NT2/D1 (cell line): ENCODE measurements at places on chromosomes 4 and X.

GRCh38 chr4:122899682-122900081 lies 22.7 kb downstream of the NUDT6 start:
- DNase-seq = no peak

GRCh38 chr4:182873726-182874125 lies 43.5 kb downstream of the DCTD start:
- DNase-seq = no peak

DNA sequence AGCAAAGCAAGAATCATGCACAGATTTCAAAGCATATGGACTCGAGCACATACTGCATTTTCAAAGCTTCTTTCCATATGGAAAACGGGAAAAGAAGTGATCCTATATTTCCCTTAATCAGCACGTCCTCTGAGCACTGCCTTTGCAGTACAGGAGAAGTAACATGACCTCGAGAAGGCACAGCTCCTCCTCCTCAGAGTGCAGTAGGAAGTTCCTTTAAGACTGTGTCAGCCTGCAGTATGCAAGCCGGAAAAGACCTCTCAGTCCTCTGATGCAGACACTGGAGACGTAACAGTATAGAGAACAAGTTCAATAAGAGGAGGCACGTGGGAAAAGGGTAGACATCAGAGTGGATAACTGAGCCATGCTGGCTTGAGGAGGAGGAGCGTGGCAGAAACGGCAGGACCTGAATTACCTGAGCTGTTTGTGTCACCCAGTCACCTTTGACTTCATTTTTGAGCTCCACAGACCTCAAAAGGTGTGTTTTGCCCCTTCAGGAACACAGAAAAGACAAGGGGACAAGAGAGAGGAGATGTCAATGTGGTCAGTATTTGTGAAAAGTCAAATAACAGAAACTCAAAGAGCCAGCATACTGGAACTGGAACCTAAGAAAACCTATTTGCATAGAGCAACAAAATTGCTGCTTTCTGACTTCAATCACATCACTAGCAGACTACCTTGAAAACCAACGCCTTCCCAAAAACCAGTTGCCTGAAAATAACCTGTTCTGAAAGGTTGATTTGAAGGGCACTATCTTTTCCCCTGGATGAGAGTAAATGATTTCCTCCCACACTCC lies 20.8 kb downstream of the IRF2 start:
- DNase-seq = no peak

DNA sequence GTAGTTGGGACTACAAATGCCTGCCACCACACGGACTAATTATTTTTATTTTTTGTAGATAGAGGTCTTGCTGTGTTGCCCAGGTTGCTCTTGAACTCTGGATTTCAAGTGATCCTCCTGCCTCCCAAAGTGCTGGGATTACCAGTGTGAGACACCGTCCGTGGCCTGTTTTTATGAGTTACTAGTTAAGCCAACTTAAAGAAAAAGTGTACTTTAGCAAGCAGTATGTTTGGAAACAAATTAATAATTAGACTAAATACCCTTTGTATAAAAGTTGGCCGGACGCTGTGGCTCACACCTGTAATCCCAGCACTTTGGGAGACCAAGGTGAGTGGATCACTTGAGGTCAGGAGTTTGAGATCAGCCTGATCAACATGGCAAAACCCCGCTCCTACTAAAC lies 14.2 kb upstream of the PTPN13 start:
- no peak for DNase-seq

- no peak for DNase-seq
These were observed 94.6 kb upstream of the CASK start for GRCh38 chrX:42017971-42018370.

GRCh38 chrX:129637217-129638109 lies 17.3 kb downstream of the APLN start:
- no peak for DNase-seq

- DNase-seq = no peak
These were observed 43.3 kb upstream of the PDGFC start for GRCh38 chr4:157014621-157015591.

DNA sequence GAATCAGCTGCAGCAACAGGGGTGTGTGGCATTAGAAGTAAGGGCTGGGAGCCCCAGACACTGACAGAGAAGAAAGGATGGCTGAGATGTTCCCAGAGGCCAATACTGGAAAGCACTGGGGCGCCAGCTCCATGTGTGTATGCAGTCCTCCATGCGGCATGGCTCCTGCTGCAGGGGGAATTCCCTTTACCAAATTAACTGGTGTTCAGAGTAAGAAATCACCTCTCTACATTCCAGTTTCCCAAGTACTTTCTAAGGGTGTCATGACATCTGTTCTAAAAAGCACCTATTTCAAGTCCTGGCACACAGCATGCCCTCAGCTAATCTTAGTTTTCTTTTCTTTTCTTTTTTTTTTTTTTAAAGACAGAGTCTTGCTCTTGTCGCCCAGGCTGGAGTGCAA lies 98.0 kb downstream of the MAML3 start:
- no peak for DNase-seq

GRCh38 chr4:111602848-111603247 lies 542.4 kb upstream of the FAM241A start:
- no peak for DNase-seq

DNA sequence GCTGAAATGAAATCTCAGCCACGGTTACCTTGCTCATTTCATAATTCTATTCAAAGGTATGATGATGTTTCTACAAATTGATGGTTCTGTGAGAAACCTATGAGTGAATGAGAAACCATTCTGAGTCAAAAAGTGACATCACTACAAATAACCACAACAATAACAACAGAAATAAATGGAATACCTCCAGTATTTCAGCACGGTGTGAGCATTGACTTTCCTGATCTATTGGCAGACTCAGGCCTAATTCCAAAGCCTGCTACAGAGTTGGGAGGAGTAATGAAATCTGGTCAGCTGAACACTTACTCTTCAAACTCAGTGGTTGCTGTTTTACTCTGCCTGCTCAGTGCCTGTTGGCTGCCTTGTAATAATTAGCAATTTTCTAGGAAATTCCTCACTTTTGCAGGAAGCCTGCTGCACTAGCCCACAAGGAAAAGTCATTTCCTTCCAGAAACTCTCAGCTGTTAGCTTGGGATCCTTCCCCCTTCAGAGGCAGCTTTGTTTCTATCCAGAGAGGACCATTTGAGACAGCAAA lies 18.8 kb upstream of the SYNPO2 start:
- DNase-seq = no peak

- peak; percentile 48 for DNase-seq
These were observed 10.0 kb upstream of the LNX1 start for GRCh38 chr4:53601251-53601764.

GRCh38 chr4:81350040-81350439 lies 121.7 kb downstream of the RASGEF1B start:
- no peak for DNase-seq

DNA sequence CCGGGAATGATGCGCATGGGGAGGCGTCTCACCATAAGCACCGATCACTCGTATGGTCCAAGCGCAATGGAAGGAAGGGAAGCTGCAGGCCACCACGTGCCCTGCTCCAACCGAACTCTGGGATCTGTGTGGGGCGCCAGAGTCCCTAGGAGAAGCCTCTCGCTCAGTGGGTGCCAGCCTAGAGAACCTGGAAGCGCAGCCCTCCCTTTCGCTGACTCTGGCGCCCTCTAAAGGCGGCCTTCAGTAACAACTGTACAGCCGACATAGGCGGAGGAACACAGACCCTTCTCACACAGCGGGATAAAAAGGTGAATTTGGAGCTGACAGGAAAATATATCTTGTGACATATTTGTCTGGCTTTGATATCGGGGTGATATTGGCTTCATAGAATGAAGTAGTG lies 76.0 kb downstream of the INTS6L start:
- DNase-seq = peak; percentile 1

DNA sequence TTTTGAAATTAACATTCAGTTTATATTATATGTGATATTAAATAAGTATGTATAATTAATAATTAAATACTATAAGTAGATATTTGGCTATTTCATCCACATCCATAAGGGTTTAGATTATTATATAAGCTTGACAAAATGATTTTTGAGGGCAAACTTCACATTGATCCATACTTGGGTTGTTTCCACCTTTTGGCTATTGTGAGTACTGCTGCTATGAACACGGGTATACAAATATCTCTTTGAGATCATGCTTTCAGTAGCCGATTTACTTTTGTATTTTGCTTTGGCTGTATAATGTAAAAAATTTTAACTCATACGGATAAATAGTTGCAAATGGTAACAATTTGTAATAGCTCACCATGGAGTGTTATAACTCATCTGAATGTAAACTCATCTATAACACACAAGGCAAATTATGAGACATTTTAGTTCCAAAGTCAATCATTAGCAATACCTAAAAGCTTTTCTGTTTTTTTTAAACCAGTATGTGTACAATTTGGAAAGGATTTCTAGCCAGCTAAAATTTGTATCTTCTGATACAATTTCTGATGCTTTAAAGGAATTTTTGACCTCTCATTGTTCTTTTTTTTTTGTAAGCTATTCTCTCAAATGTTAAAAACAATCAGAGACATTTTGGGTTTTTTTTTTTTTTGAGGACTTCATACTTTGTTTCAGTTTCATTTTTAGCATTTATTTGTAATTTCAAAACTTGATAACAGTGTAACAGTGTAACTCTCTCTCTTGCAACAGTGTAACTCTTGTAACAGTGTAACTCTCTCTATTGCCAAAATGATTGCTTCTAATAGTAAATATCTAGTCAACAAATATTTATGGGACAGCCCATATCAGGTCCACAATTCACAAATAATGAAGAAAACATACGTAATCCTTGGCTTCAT lies 51.8 kb upstream of the ARX start:
- no peak for DNase-seq

DNA sequence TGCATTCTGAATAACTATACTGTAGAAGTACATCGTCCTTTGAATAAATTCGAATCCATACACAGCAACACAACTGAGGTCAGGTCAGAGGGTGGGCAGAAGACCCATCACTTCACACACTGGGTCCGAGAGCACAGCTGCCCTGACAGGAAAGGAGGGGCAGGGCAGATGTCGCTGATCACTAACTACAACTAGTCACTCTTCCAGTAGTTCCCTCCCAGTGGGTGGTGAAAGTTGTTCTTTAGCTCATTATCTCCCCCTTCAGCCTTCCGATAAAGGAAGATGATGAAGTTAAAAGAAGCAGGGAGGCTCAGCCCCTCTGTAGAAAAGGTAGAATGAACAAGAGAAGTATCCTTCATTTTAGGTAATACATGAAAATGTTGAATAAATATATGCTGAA lies 278.9 kb downstream of the INPP4B start:
- DNase-seq = no peak

- no peak for DNase-seq
These were observed 22.1 kb downstream of the PPP1R2C start for GRCh38 chrX:42755815-42756214.

DNA sequence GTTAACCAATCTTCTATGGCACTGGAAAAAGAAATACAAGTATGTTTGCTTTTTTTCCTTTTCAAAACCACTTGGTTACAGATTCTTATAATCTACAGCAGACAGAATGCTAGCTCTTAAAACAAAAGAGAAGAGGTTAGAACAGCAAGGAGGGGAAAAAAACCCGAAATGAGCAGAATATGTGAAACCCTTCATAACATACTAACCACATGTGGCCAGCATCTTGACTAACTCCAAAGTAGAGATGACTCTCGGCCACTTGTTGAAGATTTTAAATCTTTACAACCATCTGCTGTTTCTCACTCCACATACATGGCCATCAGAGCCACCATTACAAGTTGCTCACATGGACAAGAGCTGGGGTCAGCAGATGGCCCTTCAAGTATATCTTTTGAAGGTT lies 100.3 kb downstream of the PAPSS1 start:
- DNase-seq = no peak

- DNase-seq = no peak
These were observed 1901.3 kb upstream of the TENM3 start for GRCh38 chr4:180341926-180342325.

DNA sequence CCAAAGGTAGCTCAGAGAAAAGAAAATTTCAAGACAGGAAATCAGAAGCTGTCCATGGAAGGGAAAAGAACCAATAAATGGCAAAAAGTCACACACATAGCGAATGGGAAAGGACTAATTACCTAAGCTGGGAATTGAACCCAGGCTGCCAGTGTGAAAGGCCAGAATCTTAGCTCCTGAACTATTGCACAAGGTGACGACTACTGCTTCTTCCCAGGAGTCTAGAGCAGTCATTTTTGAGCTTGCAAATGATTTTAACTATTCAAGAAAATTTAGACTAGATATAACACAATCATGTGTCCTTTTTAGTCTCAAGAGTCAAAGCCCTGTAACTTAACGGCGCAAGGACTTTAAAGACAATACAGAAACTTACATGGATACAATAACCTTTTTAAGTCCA lies 34.1 kb upstream of the ZNF81 start:
- DNase-seq = no peak

GRCh38 chrX:101973066-101973465 lies 41.2 kb upstream of the ZMAT1 start:
- DNase-seq = no peak

DNA sequence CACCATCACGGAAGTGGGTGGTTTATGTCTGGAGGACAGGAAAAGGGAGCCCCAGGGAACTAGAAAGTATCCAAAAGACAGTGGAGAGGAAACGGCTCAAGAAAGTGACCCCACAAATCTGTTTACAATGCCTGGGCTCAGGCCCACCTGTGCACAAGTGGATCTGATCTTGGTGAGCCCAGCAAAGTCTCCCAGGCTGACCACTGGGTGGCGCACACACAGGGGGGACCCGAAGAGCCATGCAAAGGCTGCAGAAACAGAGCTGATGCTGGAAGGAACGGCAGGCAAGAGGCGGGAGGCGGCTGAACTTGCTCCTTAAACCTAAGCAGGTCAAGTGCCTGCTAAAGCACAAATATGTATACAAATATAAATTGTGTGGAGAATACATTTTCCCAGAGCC lies 9.6 kb downstream of the HAUS7 start:
- DNase-seq = no peak

DNA sequence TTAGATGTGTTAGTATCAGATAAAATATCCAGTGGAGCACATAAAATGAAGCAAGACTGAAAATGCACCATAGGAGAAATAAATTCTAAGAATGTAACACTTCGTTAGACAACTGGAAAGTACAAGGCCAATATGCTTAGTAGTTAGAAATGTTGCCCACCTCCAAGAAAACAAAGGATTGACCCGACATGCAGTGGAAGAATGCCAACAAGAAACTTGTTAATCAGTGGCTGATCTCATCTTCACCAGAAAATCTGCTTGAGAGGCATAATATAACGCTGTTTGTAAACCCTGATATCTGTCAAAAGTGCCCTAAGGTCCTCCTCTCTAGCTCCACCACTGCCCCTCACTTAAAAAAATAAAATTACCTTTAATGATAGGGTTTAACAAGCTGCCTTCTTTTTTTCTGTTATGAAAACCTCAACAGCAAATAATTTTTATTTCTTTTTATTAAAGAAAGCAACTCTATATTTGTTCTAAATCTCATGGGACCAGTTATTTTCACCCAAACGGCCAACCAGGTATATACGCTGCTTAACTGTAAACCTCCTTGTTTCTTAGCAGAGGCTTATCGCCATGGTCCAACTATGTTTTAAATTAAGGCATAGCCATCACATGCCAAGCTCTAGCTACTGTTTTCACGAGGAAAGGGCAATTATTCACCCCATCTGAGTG lies 1.8 kb downstream of the RASGEF1B start:
- DNase-seq = no peak
